ENCODE measurements at places on chromosomes 6 and 20.

DNA sequence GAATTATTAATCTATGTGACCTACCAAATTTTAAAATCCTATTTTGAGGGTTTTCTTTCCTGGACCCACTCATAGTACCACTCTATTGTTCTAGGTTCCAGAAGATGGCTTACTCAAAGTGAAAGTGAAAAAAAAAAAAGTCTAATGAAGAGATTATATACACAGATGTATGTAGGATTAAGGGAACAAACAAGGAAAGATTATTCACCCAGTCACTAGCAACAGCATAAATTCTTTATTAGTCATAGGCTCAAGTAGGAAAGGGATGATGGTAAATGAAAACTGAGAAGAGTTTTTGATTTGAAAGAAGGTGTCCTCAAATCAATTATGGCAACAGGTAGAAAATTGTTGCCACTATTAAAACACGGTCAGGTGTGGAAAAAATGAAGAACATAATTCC lies 923.7 kb downstream of the TBC1D32 start:
- no peak for DNase-seq

GRCh38 chr6:125312478-125312877 lies 10.7 kb upstream of the HDDC2 start:
- DNase-seq: no peak

DNA sequence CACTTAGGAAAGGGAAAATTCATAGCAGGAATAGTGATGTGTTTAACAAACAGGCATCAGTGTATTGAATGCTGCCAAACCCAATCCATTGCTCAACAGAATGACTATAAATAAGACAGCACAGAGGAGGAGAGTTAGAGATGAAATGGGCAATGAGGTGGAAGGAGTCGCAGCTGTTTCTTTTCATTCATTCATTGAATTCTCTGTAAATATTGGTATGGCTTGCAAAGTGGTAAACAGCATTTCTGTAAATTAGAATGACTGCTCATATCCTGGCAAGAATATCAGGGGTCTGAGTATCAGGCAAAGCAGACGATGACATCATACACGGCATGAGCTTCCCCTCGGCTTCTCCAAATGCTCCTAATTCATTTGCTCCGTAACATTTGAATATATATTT lies 703.6 kb upstream of the SLC35B3 start:
- no peak for DNase-seq

- no peak for DNase-seq
These were observed 58.1 kb downstream of the RPRD1B start for GRCh38 chr20:38091441-38092216.

DNA sequence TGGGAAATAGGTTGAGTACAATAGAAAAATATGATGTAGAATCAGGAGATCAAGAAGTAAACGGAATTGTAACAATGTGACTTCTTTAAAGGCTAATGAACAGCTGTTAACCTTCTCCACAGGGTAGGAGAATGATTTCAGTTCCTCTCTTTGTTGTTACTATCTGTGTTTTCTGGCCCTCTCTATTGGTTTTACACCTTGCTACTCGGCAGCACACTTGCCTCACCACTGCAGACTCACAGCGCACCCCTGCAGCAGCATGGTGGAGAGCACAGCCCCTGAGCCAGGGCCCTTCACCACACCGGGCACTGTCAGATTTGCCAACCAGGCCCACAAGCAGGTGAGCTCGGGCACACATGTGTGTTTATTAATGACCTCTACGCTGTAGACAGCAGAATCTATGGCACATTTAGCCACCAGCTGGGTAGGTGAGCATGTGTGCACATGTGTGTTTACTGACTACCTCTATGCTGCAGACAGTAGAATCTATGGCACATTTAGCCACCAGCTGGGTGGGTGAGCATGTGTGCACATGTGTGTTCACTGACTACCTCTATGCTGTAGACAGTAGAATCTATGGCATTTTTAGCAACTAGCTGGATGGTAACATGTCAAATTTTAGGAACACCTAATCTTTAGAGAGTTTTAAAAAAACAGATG lies 16.8 kb downstream of the SFT2D1 start:
- DNase-seq: no peak

- DNase-seq: no peak
These were observed 48.0 kb downstream of the DST start for GRCh38 chr6:56594699-56595098.

GRCh38 chr6:140846503-140847261 lies 1286.0 kb upstream of the GJE1 start:
- DNase-seq: no peak

- peak; percentile 56 for DNase-seq
These were observed 57.9 kb upstream of the RCAN2 start for GRCh38 chr6:46549155-46549554.

- DNase-seq: no peak
These were observed 132.2 kb upstream of the CDH4 start for GRCh38 chr20:61119794-61120410.

- no peak for DNase-seq
These were observed 4.4 kb downstream of the SLC13A3 start for GRCh38 chr20:46646659-46647380.

DNA sequence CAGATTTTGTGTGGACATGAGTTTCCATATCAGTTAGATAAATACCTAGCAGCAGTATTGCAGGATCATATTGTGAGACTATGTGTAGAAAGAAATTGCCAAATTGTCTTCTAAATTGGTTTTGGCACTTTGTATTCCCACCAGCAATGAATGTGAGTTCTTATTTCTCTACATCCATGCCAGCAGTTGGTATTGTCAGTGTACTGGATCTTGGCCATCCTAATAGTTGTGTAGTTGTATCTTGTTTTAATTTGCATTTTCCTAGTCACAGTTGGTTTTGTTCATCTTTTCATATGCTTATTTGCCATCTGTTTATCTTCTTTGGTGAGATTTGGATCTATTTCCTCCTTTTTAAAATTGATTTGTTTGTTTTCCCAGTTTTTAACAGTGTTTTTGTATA lies 154.7 kb upstream of the HCRTR2 start:
- DNase-seq: no peak

DNA sequence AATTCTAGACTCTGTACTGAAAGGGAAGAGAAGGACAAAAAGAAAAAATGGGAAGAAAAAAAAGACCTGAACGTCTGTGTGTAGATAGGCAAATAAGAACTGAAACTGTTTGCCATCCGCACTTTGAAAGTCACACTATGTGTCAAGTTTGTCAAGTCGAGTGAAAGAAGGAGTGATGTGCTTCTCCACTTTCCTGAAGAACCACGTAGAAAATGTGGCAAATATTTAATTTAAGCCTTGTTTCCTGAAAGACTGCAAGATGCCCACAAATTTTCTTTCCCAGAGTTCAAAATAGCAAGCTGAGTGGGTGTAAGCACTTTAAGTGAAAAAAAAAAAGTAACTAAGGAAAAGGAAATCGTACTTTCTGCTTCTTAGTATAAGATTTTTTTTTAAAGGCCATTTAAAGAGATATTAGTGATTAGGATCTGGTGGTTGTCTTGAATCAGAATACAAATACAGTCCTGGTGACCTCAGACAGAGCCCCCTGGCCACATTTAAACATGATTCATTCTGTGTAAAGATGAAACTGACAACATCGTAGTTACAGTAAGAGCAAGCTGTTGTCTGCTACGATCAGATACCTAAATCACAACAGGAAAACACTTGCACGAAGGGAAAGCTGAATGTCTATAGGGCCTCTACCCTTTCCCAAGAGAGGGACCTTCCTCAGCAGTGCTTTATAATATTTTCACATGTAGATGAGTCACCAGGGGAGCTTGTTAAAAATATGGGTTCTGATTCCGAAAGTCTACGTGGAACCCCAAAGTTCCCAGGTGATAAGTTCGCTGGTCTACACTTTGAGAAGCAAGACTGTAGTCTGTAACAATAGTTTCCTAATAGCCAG lies 102.3 kb downstream of the HIVEP2 start:
- DNase-seq: no peak

DNA sequence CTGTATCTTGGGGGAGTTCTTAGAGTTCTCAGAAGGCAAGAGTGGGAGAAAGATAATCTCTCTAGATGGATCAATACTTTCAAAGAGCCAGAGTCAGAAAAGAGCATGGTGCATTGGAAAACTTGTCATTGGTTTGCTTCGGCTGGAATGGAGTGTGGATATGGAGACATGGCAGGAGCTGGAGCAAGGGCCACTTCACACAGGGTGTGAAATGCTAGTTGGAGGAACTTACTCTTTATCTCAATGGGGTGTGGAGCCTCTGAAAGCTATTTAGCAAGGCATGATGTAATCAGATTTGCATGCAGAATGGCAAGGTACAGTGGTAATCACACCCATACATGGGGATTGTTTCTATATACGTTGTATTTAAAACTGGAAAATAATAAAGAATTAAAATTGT lies 31.5 kb upstream of the PAQR8 start:
- peak; percentile 87 for DNase-seq

GRCh38 chr6:134034478-134034877 lies 17.9 kb downstream of the SLC2A12 start:
- no peak for DNase-seq

DNA sequence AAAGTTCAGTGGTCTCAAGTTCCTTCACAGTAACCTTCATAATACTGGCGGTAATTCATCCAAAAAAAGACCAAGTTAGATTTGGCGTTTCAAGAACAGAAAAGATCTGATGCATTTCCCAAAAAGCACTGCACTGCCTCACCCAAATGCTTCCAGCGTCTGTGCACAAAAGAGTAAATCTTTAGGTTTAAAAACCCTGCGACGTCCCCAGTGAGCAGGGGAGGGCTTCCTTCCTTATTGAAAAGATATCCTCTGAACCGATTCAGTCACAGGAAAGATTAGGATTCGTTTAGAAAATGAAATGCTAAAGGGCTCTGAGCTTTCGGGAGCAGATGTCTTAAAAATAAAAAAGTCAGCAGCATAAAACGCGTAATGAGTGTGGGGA lies 654 bp downstream of the TBC1D7 start:
- no peak for DNase-seq

DNA sequence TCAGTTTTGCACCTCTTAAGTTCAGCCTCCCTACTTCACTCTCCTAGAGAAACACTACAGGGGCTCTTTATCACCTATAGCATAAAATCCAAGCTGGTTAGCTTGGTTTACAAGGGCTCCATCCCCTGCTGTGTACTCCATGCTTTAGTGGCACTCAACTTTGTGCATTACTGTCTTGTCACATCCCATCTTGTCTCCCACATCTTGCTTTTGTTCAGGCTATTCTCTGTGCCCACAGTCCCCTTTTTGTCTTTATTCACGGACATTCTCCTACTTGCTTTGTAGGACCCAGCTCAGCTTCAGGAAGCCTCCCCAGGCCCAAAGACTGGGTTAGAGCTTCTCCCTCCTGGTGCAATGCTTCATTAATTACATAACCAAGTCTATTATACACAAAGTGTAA lies 107.9 kb upstream of the SPACA1 start:
- DNase-seq: no peak

GRCh38 chr6:31572041-31572911 lies at the start of gene LTA:
TSS of gene LTA (plus strand) at chr6:31572289. CDS start at chr6:31572743, 454 bp downstream.
- DNase-seq: no peak

DNA sequence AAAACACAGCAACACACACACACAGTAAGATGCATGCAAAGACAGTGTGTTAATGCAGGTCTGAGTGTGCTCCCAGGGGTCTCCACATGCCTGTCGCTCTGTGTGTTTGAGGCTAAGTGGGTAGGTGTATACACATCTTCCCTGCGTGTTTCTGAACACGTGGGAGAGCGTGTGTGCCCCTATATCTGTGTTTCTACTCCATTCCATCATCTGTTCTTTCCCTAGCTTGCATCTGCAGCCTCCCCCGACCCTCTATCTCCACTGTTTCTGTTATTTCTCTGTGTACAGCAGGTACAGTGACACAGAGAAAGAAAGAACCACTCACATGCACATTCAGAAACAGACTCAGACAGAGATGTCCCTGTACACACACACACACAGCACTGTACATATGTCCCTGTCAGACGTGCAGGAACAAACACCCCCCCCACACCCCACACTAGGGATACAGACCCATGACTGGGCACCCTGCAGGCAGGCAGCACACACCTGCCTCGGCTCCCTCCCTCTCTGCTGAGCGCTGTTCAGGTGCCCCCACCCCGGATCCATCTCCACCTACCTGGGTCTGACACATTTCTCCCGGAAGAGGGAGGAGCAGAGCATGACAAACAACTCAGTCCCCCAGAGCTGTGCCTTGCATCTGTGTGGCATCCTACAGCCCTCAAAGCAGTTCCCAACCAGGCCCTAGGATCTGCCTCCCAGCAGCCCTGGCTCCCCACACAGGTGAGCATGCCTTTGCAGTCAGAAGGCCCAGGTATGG lies 27.6 kb downstream of the KCNK15 start:
- no peak for DNase-seq

DNA sequence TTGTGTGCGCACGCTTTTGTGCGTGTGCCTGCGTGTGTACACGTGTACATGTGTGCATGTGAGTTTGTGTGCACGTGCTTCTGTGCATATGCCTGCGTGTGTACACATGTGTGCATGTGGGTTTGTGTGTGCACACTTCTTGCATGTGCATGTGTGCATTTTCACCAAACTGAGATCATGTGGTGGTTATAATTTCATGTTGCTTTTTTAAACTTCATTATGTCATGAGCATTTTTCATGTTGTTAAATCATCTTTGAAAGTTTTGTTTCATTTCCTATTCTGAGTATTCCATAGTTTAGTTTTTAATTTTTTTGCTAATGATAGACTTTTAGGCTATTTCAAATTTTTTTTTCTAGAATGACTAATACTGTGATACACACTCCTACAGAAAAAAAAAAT lies 6.4 kb upstream of the CST3 start:
- DNase-seq: no peak

GRCh38 chr6:155106456-155107115 lies 111.5 kb downstream of the TIAM2 start:
- no peak for DNase-seq

- no peak for DNase-seq
These were observed 31.7 kb upstream of the MYB start for GRCh38 chr6:135149376-135149775.

DNA sequence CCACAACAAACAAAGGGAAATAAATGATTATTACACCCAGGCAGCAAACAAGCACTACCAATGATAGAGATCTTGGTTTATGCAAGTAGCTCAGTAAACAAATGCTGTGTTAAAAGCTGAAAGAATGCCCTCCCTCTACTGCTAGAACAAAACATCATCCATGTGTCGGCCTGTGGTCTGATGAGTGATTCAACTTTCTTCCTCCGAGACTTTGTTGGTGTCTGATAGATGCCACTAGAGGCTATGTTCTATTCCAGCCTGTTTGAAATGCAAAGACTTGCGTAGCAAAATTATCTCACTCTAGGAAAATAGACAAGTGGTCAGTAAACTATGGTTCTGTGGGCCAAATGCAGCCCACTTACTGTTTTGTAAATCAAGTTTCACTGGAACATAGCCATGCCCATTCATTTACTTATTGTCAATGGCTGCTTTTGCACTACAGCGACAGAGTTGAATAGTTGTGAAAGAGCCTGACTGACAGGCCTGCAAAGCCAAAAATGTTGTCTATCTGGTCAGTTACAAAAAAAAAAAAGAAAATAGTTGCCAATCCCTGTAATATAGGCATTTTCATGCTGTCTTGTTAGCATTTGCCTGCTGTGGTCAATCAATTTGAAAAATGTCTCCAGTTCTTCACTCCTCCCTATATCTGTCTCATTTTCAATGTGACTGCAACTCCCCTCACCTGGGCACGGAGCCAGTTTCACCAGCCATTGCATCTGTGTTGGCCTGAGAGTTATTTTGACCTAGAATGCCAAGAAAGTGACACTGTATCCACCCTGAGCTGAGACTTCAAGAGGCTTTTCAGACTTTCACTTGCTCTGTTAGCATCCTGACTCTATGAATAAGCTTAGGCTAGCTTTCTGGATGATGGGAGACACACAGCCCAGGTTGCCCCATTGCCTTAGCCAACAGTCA lies 544.6 kb upstream of the BTBD3 start:
- DNase-seq: no peak

- no peak for DNase-seq
These were observed 29.5 kb downstream of the BFSP1 start for GRCh38 chr20:17501701-17502100.

All from large intestine (tissue), 12 donors.